ENCODE measurements at places on chromosomes 13 and 19. TPM values are rescaled to one million over a fixed set of nuclear protein-coding genes. Genes with fewer than 3 reads are reported as not detected.

The ZNF791 gene
- total RNA-seq: 9.8 TPM

The KLC3 gene
- total RNA-seq: 33.5 TPM

The C13orf42 gene
- not detected for total RNA-seq

The CYSLTR2 gene
- not detected for total RNA-seq

The KCNRG gene
- not detected for total RNA-seq

The SPIB gene
- total RNA-seq: not detected

The CRB3 gene
- 22.0 TPM for total RNA-seq

The FLT3 gene
- total RNA-seq: 0.06 TPM

The FBXO27 gene
- 50.7 TPM for total RNA-seq

The ZNF626 gene
- total RNA-seq: 4.9 TPM

The HIF3A gene
- not detected for total RNA-seq

The CPT1C gene
- total RNA-seq: 21.2 TPM

The PROZ gene
- not detected for total RNA-seq

The RLN3 gene
- total RNA-seq: not detected

The NAPSA gene
- total RNA-seq: 0.61 TPM

The ZNF787 gene
- total RNA-seq: 63.4 TPM

The NRTN gene
- total RNA-seq: 15.0 TPM

The KIR3DL1 gene
- total RNA-seq: not detected

The A1BG gene
- 1.1 TPM for total RNA-seq

The OR10H1 gene
- total RNA-seq: not detected

The MEIS3 gene
- 41.7 TPM for total RNA-seq

The EBPL gene
- total RNA-seq: 177 TPM

The RFPL4AL1 gene
- total RNA-seq: not detected

The CBY2 gene
- total RNA-seq: not detected

The MBD3L2 gene
- total RNA-seq: not detected

The SERPINE3 gene
- not detected for total RNA-seq

The ZNF547 gene
- total RNA-seq: 3.1 TPM

The ZNF699 gene
- total RNA-seq: 0.96 TPM

The RXFP2 gene
- total RNA-seq: not detected

Data from Caki2 (cell line).